ENCODE measurements at places on chromosomes 16 and 17. TPM values are rescaled to one million over a fixed set of nuclear protein-coding genes. Genes with fewer than 3 reads are reported as not detected.

DNASE1L2 gene
- 6.4 TPM for total RNA-seq

TBC1D3 gene
- total RNA-seq = not detected

TEKT1 gene
- not detected for total RNA-seq

JPH3 gene
- total RNA-seq = 0.08 TPM

HOXB5 gene
- total RNA-seq = 18.9 TPM

TEDC2 gene
- total RNA-seq = 11.0 TPM

PTGES3L gene
- 0.52 TPM for total RNA-seq

MT4 gene
- total RNA-seq = not detected

MT1M gene
- 12.5 TPM for total RNA-seq

NPIPB6 gene
- not detected for total RNA-seq

OR2C1 gene
- not detected for total RNA-seq

KCNH6 gene
- not detected for total RNA-seq

CNGB1 gene
- not detected for total RNA-seq

TP53TG3C gene
- not detected for total RNA-seq

GP1BA gene
- not detected for total RNA-seq

Data from epithelial cell of alveolus of lung (primary cell).